Brain pericyte (primary cell): ENCODE measurements at places on chromosomes 2 and 18.

- no peak for DNase-seq
Observed at GRCh38 chr2:27747827-27748352, 23.6 kb upstream of the MRPL33 start.

DNA sequence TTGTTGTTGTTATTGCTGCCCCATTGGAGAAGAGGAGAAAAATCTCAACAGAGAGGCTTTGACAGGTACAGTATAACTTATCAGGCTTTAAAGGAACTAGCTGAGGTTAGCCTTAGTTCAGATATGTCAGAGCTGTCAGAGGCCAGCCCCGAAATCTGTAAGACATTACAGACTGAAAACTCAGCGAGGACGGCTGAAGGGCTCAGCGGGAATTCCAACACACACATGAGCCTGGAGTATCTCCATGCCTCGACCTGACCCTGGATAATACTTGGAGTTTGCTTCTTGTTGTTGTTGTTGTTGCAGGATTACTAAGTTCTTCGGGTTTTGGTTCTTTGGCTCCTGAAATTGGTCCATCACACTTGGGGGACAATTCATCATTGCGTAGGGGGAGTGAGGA lies 166.9 kb downstream of the MIB1 start:
- no peak for DNase-seq

- no peak for DNase-seq
Observed at GRCh38 chr18:26470011-26470637, 78.2 kb downstream of the KCTD1 start.

DNA sequence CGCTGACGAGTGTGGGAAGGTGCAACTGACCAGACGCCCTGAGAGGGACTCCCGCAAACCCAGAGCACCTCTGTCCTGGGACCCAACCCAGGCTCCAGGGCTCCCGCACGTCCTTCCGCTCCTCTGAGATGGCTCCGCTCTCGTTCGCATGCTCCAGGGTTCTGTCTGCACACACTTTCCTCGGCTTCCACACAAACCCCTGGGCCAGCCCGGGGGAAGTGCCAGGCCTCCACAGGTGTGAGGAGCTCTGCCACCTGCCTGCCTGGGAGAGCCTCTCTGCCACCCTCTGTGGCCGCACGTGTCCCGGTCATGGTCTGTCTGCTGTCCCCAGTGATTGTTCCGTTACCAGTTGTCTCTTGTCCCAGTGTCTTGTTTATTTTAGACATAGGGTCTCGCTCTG lies 222.9 kb downstream of the HDAC4 start:
- DNase-seq = no peak

DNA sequence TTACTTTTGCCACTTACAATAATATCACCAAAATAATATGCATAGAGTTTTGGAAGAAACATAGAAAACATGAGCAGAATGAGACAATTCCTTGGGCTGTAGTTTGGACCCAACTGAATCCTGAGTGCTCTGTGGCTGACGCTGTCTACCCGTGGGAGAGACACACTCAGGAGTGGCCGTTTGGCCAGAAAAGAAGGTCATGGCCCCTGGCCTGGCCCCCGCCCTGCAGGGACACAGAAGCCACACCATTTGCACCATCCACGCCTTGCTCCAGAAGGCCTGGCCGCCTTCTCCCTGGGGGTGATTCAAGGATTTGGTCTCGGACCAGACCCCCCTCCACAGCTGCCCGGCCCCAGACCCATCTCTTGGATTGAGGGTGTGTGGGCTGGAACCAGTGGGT lies 6.4 kb upstream of the D2HGDH start:
- DNase-seq = no peak

GRCh38 chr2:62642429-62643099 lies 62.9 kb upstream of the EHBP1 start:
- no peak for DNase-seq

- no peak for DNase-seq
Observed at GRCh38 chr2:153509133-153509532, 30.6 kb upstream of the RPRM start.

GRCh38 chr2:235055891-235056516 lies 104.2 kb downstream of the SH3BP4 start:
- no peak for DNase-seq

DNA sequence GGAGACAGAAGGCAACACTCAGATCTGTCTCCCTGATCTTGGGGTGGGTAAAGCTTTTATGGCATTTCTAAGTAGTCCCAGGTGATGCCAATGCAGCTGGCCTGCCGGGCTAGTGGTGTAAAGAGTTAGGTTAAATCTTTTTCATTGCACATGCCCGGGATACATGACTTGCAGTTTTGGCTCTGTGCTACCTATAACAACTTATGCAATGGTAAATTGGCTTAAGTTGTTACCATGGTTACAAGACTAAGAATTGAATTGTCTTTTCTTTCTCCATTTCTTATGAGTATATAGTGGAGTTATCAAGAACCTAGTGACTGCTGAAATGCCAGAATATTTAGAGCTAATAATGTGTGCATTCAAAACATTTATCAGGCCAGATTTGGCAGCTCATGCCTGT lies 5.3 kb upstream of the FAM110C start:
- DNase-seq = no peak

- DNase-seq = no peak
Observed at GRCh38 chr2:147440734-147441133, 404.1 kb upstream of the ACVR2A start.

DNA sequence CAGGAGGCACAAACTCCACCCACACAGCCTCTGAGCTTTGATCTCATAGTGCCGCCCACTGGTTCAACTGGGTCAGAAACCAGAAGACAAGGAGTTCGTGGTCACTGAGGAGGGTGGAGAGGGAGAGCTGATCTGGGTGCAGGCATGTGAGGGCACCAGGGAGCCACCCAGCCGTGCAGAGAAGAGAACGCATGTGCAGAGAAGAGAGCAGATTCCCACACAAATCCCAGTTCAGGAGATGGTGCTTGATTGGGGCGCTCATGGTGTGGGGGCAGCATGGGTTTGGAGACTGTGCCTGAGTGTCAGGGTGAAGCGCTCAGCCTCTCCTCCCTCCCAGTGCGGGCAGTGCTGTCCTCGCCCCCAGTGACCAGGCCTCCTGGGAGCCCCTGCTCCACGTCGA lies 375.2 kb upstream of the MYT1L start:
- DNase-seq = no peak

- DNase-seq = no peak
Observed at GRCh38 chr2:68548396-68548795, 81.0 kb downstream of the APLF start.
